Type B pancreatic cell (in vitro differentiated cells): ENCODE measurements at places on chromosomes 4 and X.

DNA sequence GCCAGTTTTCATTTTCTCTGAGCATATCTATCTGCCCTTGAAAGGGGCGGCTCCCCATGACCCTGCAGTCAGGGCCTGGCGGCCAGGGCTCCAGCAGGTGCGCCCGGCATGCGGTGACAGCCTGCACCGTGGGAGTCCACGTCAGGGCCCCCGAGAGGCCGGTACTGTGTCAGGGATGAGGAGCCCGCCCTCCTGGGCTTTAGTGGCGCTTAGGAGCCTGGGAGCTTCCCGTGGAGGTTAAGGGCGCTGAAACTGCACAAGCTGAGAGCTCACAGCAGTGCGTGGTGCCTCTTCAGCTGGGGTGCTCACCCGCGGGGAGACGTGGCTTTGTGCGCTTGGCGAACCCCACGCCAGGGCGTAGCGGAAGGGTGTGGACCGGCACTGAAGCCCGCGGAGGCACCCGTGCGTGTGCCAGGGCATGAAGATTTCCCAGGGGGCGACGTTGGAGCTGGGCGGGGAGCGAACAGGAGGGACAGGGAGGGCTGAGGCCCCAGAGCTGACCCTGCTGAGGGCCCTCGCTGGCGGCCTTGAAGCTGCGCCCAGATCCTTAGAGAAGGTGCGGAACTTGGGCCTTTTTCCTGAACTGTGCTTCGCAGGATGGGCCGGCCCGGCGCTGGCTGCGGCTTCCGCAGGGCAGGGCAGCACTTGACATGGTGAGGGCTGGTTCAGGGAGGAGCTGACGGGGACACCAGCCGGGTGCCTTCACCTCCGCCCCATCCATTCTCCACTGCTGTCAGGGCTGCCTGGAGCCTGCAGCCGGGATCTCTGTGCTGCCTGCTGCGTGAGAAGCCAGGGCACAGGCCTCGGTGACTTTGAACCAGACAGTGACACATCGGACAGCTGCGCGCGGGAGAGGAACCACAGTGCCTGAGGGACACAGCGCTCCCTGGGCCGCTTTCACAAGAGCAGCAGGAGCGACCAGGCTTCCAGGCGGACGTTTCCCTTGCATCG lies 32.9 kb downstream of the HTT-AS start:
- DNase-seq = no peak

DNA sequence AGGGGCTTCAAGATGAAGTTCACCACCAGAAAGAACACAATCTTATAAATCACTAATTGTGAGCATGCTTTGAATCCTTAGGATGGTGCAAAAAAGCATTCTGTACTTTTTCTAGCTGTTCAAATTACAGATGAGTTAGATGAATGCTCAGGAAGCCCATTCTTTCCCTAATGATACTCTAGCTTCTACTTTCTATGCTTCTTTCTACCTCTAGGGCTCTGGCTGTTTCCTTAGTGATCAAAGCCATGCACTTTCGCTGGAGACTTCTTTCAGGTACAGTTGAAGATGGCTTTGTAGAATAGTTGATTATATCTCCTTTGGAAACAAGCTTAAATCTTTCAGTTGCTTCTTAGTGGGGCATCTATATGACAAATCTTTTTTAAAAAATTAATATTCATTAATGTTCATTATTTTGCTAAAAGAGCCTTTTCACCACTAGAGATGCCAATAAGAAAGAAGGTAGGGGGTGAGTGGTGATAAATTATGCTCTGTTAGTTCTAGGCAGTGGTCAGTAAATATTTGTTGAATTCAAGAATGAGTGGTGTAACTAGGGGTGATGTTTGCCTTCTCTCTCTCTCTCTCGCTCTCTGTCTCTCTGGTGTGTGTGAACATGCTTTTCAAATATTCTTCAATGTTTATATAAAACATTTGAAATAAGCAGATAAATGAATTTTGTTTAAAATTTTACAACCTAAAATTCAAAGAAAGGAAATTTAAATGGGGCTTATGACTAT lies 169.4 kb downstream of the GLUD2 start:
- DNase-seq = no peak

DNA sequence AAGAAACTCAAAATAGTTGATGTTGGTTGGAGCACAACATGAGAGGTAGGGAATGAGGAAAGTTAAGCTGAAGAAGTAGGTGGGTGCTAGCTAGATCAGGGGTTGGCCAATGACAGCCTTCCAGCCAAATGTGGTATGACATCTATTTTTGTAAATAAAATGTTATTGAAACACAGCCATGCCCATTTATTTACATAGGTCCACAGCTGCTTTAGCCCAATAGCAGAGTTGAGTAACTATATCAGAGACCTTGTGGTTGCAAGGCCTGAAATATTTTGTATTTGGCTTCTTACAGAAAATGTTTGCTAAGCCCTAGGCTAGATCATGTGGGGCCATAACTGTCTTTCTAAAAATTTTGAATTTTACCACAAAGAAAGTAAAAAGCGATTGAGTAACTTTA lies 234.9 kb upstream of the CTSO start:
- DNase-seq = no peak

DNA sequence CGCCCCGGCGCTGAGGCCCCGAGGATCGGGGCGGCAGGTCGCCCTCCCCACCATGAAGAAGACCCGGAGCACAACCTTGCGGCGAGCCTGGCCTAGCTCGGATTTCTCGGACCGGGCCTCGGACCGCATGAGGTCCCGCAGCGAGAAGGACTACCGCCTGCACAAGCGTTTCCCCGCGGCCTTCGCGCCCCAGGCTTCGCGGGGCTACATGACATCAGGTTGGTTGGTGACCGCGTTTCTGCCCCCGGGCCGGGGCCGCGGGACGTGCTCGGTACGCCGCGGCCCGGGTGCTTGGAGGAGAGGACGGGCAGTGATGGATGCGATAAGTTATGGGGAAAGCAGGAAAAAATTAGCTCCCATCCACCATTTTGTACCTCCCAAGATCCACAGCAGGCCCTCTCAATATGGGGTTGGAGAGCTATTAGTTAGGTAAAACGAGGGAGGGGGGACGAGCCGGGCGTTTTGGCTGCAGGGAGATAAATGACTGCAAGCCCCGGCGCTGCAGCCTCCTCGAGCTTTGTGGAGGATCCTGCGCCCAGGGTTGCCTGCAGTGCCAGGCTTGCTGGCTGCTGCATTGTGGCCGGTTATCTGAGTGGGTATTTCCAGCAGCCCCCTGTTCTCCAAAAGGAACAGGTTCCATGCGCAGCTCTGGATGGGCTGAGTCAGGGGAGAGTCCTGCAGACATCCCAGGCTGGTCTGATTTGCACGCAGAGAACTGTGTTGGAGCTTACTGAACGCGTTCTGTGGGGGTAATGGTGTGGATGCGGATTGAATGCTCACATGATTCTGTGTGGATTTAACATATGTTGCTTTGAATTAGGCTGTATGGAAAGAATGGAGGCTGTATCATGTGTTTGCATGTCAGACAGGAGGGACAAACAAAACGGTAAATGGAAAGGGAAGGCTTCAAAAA lies 1.9 kb downstream of the STOX2 start:
- no peak for DNase-seq

DNA sequence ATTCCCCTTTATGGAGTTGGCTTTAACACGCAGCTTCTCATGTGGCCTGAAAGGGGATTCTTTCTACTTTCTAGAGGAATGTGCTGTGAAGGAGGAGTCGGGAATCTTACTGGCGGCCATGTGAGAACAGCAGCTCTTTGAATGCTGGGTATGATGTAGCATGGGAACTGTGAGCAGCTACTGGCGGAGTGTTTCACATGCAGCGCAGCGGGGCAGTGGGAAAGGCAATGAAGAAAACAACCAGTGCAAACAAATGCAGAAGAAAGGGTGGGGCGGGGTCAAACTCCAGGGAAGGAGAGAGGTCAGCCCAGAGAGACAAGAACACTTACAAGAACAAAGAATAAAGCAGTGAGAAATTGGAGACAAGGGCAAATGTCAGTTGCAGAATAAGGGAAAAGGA lies 363.8 kb upstream of the FTHL17 start:
- no peak for DNase-seq

- DNase-seq = no peak
These were observed 5.1 kb upstream of the PRMT9 start for GRCh38 chr4:147689067-147689466.

DNA sequence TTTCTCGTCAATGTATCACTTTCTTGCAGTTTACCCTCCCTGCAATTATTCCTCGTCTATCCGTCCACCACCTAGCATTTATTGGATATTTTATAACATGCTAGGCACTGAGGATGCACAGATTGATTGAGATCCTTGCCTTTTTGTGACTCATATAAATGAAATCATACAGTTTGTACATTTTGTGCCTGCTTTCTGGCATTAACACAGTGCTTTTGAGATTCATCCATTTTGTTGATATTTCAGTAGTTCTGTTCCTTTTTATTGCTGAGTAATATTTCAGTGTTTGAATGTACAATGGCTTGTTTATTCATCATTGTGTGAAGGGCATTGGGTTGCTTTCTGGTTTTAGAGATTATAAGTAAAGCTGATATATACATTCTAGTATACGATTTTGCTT lies 841 bp downstream of the TBC1D19 start:
- DNase-seq = no peak

DNA sequence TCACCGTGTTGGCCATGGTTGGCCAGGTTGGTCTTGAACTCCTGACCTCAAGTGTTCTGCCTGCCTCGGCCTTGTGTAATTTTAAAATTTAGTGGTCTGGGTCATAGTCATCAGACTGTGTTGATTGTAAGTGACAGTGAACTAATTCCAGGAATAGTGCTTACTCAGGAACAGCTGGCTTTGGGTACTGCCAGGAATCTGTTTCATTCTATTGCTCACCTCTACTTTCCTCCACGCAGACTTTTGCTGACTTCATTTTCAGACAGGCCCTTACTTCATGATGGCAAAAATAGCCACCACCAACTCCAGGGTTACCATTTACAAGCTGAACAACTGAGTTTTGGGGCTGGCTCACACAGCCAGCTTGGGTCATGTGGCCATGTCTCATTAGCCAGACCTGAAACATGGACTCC lies 54.6 kb downstream of the FNIP2 start:
- no peak for DNase-seq

GRCh38 chr4:67291644-67292043 lies 253.7 kb downstream of the CENPC start:
- DNase-seq = no peak

GRCh38 chrX:153642655-153643430 lies 4.2 kb upstream of the DUSP9 start:
- DNase-seq = no peak

GRCh38 chrX:20394451-20394850 lies 127.7 kb upstream of the RPS6KA3 start:
- DNase-seq = no peak

- no peak for DNase-seq
These were observed 66.2 kb upstream of the PGRMC2 start for GRCh38 chr4:128353791-128354190.

DNA sequence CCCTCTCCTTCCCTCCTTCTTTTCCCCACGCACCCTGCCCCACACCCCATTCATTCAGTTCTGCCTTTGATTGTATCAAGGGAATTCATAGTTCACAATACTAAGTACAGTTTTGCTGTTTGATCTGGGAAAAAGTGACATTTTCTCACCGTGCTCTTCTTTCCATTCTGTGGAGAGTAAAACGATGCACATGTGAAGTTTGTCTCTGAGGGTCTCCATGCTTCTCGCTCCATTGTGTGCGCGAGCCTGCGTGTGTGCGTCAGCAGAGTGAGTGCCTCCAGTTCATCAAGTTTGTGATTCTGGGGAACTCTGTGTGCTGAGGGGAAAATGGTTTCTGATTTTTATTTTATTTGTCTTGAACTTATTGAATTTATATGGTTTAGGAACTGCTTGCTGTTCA lies 1.9 kb downstream of the STK26 start:
- no peak for DNase-seq

GRCh38 chr4:167602157-167602556 lies 367.9 kb upstream of the SPOCK3 start:
- no peak for DNase-seq

DNA sequence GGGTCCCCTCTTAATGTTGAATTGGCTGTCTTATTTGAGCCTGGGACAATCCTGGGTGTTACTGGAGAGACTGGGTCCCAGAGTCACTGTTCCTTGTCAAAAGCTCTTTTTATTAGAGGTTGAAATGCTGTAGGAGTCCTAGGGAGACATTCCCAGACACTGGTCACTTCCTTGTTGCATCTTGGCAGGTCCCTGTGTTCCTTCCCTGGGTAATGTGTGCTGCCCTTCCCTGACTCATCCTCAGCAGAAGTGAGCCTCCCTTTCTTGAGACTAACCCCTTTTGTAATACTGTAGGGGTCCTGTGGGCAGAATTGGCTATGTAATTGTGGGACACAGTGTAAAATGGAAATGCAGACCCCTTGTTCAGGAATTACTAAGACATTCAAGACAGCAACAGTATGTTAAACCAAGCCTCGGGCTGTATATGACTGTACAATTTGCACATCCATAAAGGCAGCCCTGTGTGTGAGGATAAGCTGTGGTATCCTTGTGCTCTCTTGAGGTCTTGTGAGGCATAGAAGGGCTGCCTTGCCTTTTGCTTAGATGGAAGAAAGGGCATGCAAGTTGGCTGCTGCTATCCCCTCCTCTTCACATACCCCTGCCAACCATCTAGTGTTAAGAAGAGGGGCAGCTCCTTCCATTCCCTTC lies 53.5 kb downstream of the DCLK2 start:
- DNase-seq = no peak

- no peak for DNase-seq
These were observed 7.5 kb downstream of the WDR1 start for GRCh38 chr4:10108818-10109783.

- no peak for DNase-seq
These were observed 41.1 kb downstream of the AFF1 start for GRCh38 chr4:86975927-86976326.

DNA sequence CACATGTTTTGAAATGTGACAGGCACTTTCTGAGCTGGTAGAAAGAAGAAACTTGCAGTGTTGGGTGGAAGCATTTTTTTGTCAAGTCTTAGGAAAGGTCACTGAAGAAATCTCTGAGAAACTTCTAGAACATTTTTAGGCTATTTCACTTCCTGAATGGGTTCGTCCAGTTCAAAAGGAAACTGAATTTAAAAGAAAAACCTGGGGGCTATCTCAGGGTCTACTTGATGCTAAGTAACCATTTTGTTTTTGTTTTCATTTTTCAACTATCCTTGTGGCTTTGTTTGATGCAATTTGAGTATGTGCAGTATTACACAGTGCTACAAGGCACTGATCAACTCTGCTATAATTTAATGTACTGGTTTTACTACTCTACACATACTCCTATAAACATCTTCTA lies 34.0 kb upstream of the AMOT start:
- DNase-seq = no peak
